ENCODE measurements at places on chromosomes 7 and 10.

DNA sequence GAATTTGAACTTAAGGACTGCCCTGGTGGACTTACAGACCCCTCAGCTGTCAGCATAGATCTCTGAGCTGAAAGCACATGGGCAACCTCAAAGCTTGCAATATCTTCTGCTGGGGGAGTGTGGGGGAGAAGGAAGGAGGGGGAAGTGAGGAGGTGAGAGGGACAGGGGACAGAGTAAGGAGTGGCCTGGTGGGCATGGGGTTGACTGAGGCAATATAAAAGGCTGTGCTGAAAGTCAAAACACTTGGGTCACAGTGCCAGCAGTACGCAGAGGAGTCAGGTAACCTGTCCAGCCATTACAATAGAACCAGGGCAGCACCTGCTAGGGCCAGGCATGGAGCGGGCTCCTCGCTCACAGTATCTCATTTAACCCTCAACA is 43.2 kb downstream of the PPP1R3C start:
- DNase-seq, result no peak

DNA sequence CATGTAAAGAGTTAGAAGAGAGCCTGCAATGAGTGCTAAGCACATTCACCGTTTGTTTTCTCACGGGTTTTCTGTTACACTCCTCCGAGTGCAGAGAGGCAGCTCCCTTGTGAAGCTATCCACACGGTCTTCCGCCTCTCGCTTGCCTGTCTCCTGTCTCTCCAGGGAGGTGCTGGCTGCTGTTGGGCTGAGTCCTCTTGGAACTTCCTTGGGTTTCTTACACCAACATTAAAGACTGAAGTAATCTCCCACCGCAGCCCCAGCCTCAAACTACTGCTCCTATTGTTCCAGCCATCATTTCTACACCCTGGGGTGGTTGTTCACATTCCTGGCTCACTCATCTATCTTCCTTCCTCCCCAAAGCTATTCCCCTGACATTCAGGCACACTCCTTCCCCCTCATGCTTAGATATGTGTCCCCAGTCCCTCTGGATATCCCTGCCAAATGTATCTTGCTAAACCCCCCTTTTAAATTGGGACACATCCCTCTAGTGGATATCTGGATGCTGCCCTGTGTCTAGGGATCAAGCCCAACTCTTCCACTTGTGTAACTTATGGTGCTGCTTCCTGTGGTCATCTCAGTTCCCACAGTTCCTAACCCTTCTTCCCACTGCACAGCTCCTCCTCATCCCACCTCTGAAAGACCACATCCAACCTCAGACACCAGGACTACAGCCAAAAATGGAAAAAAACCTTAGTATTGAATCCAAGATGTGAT is 14.1 kb downstream of the ESYT2 start:
- no peak for DNase-seq

- no peak for DNase-seq
Observed at GRCh38 chr7:79504607-79505389, 51.3 kb upstream of the MAGI2 start.

DNA sequence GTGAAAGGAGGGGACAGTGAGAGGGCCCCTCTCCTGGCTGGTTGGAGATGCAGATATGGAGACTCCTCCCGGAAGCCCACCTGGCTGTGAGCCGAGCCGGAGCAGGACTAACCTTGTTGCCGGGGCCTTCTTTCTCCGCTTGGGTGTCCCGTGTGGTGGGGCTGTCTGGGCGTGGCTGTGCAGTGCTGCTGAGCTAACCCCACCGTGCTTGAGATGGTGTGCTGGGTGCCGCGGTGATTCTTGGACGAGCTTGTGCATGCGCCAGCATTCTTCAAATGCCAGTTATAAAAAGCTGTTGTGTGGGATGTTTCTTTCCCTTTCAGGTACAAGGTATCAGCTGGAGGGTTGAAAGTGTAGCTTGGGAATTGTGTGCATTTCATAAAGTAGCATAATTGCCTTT is 48.8 kb downstream of the DAGLB start:
- no peak for DNase-seq

- no peak for DNase-seq
Observed at GRCh38 chr10:75395066-75395931, 6.3 kb downstream of the ZNF503 start.

DNA sequence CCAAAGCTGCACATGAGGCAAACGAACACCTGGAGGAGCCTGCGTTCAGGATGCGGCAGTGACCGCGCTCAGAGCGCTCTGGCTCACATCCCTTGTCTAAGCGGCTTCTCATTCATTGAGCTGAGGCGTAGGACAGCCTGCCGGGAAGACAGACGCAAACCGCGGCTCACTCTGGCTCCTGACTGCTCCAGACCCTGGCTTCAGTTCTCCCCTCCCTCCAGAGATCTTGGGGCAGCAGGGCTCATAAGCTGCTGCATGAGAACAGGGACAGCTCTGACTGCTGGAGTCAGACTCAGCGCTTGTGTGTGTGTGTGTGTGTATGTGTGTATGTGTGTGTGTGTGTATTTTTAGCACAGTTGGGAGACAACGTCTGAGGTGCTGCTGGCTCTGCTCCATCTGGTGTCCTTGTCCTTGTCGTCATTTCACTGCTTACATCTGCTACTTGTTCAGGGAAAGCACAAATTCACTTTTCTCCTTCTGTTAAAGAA is 15.8 kb upstream of the LYZL2 start:
- no peak for DNase-seq

GRCh38 chr10:124392626-124393342 is 25.9 kb downstream of the OAT start:
- DNase-seq, result no peak

DNA sequence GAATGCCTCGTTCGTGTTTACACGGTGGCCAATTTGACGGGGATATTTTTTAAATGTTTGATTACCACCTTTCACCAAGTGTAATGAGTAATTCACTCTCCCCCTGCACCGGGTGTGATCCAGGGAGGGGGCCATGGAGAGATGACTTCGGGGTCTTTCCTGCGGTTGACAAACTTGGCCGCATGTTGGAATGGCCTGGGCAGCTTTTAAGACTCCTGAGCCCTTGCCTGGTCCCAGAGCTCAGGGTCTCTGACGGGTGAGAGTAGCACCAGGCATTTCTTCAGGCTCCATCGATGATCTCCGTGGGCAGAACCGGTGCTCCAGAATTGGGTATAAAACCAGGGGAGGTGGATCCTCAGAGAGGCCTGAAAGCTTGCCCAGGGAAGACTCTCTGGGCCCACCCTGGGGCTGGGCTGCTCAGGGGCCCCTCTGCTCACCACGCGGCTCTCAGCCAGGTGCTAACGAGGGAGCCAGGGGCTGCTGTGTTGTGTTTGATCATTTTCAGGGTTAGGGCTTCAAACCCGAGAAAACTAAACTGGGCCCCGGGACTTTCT is 882 bp downstream of the ZNF282 start:
- DNase-seq, result no peak

DNA sequence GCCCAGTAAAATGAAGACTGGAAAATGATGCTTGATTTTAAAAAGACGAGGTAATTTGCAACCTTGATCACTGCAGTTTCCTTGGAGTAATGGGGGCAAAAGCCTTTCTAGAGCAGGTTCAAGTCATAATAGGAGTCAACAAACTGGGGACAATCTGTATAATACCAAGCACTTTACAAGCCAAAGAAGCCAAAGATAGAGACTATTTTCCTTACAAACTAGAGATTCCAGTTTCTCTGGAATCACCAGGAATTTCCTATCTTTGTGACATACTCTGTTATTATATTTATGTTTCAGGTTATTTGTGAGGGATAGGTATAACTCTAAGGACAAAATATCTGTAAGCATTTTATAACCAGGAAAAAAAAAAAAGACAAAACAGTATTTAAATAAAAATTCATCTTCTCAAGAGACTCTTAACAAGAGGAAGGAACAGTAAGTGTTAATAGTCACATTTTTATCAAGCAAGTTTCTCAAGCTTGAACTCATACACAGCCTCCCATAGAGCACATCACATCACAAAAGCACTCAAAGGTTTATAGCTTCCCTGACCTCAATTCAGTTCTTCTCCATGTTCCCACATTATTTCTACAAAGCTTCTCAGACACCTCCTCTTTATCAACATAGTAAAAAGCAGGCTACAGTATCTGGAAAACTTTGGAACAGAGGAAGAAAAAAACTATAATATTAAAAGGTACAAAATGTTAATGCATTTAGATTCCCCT is 18.9 kb downstream of the JMJD1C start:
- DNase-seq, result no peak

GRCh38 chr7:85010306-85010705 is 176.6 kb downstream of the SEMA3D start:
- DNase-seq, result no peak

GRCh38 chr10:130974166-130974565 is 337.4 kb downstream of the TCERG1L start:
- no peak for DNase-seq

GRCh38 chr7:93156884-93157283 is 8.7 kb upstream of the SAMD9L start:
- DNase-seq, result no peak

DNA sequence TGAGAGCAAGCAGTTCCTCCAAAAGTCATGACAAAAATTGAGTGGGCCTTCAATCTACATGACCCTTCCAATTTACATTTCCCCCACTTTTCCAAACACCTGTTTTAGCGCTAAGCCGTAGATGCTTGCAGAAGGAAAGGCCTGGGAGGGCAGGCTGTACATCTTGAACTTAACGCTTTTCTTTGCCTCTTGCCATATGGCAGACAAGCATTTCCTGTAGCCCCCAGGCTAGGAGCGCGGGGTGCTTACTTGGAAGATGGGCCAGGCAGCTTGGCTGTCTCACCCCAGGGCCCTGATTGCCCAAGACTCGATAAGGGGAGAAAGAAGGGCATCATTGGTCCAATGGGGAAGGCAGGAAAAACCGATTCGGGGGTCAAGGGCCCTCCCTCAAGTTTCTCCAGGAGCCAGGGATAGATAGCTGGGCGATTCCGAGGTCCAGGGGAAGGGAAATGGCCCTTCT is 1.8 kb downstream of the HOXA10 start:
- DNase-seq, result no peak

- DNase-seq, result no peak
Observed at GRCh38 chr7:5421714-5422395, 1.8 kb downstream of the TNRC18 start.

DNA sequence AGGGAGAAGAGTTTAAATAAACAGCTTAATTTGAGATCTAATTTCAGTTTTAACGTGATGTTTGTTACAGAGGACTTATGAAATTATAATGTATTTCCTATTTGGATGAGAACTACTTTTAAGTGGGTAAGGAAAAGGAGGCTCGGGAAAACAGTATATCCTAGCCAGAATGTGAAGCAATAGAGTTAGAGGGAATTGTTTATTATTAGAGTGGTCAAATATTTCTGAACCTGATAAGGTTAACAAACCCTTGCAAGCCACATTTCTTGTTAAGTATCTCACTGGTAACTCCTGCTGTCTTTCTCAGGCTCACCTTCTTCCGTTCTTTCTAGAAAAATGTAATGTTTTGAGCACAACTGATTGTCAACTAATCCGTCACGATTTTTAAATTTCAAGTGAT is 335.1 kb upstream of the MBL2 start:
- DNase-seq, result no peak

- DNase-seq, result no peak
Observed at GRCh38 chr10:85606401-85606800, 760.2 kb downstream of the GRID1 start.

GRCh38 chr10:3783682-3784432 is 1.2 kb downstream of the KLF6 start:
- DNase-seq, result no peak

- no peak for DNase-seq
Observed at GRCh38 chr7:27435461-27435860, 192.9 kb downstream of the EVX1 start.

- no peak for DNase-seq
Observed at GRCh38 chr10:86410542-86411124, 44.0 kb upstream of the GRID1 start.

GRCh38 chr7:102431617-102432298 is 1.6 kb upstream of the ORAI2 start:
- DNase-seq, result no peak

DNA sequence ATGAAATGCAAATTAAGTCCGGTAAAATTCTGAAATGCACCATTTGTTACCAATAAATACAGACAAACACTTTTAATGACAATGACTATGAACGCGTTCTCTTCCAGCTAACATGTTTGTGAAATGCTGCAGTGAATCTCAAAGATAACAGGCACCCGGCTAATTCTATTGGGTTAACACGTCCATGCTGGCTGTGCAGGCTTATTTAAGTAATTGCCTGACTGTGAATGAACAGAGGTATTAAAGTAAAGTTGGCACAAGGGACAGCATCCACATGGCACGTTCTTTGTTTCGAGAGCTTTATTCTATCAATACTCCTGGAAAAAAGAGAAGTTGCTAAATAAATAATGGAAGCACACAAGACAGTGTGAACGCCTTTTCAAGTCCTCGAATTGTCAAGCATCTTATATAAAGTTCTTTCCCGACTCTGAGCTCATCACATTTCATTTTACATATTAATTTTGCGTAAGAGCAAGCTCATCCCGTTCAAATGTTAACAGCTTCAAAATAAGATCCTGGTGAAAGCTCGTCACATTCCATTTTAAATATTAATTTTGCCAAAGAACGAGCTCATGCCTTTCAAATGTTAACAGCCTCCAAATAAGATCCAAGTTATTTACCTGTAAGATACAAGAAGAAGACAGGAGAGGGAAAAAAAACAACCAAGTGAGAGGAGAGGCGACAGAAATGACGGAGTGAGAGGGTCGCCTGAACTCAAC is 111.3 kb upstream of the RHEB start:
- DNase-seq, result no peak

GRCh38 chr7:20241194-20241910 is 24.2 kb upstream of the MACC1 start:
- DNase-seq, result no peak

DNA sequence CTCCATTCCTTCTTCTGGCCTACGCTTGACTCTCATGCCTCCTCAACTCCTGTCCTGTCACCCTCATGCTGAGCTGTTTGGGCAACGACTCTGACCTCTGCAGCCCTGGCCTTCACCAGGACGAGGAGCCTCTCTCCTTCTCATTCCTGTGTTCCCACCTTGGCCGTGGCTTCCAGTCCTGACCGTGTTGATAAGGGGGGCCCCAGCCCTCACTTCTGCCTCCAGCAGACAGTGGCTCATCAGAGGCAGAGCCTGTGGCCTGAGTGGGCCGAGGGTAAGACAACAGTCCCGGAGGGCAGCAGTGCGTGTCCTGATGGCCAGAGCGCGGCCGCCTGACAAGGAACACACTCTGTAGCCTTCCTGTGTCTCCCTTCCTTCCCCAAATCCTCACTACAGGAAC is 61.7 kb upstream of the UBE3C start:
- no peak for DNase-seq

GRCh38 chr7:108568801-108569380 is 615 bp downstream of the THAP5 start:
- DNase-seq, result no peak

GRCh38 chr10:31759124-31759798 is 169.4 kb downstream of the ARHGAP12 start:
- DNase-seq, result peak; percentile 65

Data from stimulated activated CD4-positive, alpha-beta T cell treated with anti-CD3 and anti-CD28 coated beads, Interleukin-15, amount 100 ng/mL, for 48 hours (primary cell).